ENCODE measurements at places on chromosomes 3 and 15. TPM values are rescaled to one million over a fixed set of nuclear protein-coding genes. Genes with fewer than 3 reads are reported as not detected.
A peak's percentile ranks its signal among the peaks of the same experiment; 100 is the strongest.

C3orf70 gene
- 11.9 TPM for polyA plus RNA-seq

SI gene
- 2.9 TPM for polyA plus RNA-seq

YEATS2 gene
- 19.3 TPM for polyA plus RNA-seq

GOLGA6A gene
- polyA plus RNA-seq, result 24.6 TPM

DNA sequence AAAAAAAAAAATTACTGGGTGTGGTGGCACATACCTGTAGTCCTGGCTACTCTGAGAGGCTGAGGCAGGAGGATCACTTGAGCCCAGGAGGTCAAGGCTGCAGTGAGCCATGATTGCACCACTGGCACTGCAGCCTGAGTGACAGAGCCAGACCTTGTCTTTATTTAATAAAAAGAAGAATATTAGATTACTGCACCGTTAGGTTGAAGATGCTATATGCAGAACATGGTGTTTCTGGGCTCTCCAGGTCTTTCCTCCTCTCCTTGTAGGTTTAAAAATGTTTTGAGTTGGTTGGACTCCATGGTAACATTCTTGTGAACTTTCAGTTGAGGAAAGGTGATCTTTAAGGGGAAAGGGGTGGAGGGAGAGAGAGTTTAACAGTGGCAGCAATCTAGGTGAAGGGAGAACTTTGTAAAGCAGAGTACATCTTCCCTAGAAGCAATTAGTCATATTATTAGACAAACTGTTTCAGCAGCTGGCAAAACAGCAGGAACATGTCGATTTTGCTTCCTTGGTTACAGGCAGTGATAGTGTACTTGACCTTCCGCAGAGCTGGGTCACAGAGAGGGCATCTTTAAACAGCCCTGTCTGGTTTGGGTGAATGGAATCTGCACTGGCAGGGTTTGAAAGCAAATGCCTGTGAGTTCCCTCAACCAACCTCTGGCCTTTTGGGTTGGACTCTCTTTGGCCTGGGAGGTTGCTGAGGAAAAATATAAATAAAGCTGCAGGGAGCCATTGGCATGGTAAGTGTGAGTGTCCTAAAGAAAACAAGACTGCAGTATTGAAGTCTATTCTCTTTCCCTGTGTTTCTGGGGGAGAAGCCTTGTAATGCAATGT is 42.8 kb downstream of the NR2C2 start:
- DNase-seq, result no peak

DNA sequence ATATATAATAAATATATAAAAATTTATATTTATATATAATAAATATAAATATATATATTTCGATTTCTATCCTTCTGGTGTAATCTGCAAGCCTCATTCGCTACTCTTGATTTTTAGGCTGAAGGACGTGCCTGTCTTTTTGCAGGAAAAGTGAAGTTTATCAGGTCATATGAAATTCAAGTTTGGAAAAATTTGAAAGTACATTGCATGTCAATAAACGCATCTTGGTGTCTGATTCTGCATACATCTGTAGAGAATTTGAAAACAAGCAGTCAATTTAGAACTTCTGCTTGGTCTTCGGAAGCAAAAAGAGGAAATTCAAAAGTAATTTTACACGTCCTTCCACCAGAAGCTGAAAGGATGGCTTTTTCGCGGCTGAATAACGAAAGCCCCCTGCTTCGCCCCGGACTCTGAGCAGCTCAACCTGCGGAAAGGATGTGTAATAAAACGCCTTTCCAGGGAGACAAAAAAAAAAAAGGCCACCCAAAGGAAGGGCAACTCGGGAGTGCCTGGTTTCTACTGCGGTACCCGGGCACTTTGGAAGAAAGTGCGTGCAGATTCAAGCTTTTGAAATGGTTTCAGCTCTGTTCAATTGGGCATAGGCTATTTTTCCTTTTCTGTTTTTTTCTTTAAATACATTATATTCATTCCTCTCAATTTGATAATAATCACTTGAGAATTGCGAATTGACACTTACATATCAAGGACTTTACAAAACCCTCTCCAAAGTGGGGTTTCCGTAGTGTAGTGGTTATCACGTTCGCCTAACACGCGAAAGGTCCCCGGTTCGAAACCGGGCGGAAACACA is 1.5 kb upstream of the MYNN start:
- peak; percentile 52 for DNase-seq

GRCh38 chr3:140428380-140428779 is 249.5 kb upstream of the TRIM42 start:
- DNase-seq, result no peak

- no peak for DNase-seq
Measured at GRCh38 chr15:69926721-69927120, 171.0 kb downstream of the TLE3 start.

DNA sequence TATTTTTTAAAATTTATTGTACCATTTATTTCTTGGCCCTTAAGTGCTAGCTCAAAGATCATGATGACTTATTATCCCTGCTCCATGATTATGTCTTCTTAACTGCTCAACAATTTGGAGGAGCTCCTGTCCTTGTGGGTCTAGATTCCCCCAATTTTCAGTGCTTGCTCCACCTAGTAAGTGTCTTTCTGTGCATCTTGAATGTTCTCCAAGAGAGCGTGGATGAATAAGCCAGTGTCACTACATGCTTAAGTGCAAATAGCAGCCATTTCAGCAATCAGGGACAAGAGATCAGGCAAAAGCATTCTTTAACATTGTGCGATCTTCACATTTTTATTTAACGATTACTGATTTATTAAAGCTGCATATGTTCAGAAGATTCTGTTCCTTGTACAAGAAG is 99.4 kb downstream of the ALCAM start:
- no peak for DNase-seq

GRCh38 chr3:172659246-172660002 is 51.4 kb downstream of the NCEH1 start:
- no peak for DNase-seq

GRCh38 chr3:82520846-82521245 is 759.4 kb upstream of the GBE1 start:
- DNase-seq, result no peak

All from testis (tissue), 5 donors.